ENCODE measurements at places on chromosomes 11 and 22.

DNA sequence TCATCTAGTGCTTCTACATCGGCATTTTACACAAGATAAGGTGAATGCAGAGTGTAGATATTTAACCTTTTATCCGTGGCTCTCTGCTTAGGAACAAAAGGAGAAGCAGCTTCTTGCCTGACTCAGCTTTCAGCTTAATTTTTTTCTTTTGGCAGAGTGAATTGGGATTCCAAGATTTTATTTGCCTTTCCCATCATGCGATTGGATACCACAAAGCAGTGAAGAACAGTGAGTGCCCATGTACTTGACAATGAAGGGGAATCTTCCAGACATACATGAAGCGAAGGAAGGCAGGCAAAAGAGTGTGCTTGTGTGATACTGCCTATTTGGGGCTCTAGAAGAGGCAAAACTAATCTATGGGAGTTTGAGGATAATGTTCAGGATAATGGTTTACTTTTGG lies 17.0 kb upstream of the CHKA start:
- DNase-seq, result no peak

- no peak for DNase-seq
Observed at GRCh38 chr22:21032868-21033688, 717 bp upstream of the SLC7A4 start.

DNA sequence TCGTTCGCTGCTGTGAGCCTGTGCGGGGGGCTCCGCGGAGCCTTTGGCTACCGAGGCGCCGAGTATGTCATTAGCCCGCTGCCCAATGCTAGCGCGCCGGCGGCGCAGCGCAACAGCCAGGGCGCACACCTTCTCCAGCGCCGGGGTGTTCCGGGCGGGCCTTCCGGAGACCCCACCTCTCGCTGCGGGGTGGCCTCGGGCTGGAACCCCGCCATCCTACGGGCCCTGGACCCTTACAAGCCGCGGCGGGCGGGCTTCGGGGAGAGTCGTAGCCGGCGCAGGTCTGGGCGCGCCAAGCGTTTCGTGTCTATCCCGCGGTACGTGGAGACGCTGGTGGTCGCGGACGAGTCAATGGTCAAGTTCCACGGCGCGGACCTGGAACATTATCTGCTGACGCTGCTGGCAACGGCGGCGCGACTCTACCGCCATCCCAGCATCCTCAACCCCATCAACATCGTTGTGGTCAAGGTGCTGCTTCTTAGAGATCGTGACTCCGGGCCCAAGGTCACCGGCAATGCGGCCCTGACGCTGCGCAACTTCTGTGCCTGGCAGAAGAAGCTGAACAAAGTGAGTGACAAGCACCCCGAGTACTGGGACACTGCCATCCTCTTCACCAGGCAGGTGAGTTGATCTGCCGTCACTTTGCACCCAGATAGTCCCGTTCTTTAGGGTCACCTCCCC lies 1.0 kb downstream of the ADAMTS15 start:
- no peak for DNase-seq

DNA sequence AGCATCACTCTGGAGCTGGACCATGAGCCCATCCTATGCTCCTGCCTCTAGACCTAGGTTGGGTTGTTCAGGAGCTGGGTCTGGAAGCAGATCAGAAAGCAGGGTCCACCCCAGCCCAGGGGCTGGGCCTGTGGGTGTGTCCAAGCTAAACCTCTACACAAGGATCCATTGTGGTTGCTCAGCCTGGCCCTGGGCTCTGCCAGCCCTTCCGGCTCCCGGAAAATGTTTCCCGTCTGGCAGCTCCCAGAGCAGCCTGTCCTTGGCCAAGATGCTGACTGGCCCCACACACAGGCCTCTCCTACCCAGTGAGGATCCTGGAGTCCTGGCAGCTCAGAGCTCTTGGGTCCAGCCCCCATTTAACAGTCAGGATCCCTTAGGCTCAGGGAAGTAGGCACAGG lies 35.3 kb upstream of the FCHSD2 start:
- DNase-seq, result no peak

- DNase-seq, result no peak
Observed at GRCh38 chr22:17601031-17601430, 27.5 kb downstream of the ATP6V1E1 start.

DNA sequence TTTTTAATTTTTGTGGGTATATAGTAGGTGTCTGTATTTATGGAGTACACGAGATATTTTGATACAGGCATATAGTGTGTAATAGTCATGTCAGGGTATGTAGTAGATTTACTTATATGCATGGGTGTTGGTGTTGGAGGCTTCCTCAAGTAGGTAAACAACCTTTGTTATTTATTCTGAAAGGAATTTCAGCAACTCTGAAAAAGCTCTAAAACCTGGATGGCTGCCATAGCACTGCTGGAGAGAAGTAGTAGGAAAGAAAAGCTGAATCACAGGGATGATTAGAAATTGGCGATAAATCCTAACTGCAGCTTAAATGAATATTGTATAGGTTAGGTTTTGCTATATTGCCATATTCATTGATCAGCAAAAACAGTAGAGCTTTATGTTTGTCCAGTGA lies 44.4 kb upstream of the ST14 start:
- DNase-seq, result no peak

DNA sequence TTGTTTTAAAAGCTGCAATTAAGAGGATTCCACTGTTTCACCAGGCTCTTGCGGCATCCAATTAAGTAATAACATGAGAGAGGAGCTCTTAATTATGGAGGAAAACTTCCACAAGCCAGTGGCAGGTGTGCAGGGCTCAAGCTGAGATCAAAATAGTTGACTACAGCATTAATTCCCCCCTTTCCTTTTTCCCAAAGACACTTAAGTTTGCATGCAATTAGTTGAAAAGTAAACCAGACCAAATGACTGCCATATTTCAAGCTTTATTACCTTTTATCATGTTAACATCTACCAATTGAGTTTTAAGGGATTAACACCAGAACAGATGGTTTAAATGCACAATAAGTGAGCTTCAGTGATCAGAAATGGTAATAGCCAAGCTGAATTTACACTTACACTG lies 32.1 kb downstream of the FAM168A start:
- DNase-seq, result no peak

DNA sequence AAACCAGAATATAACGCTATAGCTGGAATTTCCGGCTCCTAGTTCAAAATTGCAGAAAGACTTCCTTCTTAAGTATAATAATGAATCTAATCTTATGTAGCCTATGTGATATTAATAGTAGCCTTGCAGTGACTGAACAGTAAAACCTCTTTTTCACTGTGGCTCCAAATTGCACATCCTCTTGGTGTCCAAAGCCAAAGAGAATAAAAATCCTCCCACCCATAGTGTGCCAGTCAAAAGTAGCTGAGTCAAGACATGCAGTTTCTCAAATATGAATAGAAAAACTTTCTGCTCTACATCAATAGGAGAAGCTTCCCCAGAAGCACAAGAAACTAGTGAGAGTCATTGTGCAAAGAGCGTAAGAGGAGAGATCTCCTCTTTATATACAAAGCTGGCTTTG lies 76.0 kb upstream of the PICALM start:
- DNase-seq, result no peak

DNA sequence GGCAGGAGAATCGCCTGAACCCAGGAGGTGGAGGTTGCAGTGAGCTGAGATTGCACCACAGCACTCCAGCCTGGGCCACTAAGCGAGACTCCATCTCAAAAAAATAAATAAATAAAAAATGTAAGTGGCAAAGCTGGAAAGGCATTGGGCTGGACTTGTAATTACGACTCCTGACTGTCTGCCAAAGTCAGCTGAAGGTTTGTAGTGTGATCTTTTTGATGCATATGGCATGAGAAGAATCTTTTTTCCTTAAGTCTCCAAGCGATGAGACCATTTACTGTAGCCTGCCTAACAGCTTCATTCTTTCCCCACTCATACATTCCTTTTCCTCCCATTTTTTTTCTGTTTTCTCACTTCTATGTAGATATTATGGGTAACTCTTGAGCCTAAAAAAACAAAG lies 24.8 kb downstream of the CTNND1 start:
- no peak for DNase-seq

DNA sequence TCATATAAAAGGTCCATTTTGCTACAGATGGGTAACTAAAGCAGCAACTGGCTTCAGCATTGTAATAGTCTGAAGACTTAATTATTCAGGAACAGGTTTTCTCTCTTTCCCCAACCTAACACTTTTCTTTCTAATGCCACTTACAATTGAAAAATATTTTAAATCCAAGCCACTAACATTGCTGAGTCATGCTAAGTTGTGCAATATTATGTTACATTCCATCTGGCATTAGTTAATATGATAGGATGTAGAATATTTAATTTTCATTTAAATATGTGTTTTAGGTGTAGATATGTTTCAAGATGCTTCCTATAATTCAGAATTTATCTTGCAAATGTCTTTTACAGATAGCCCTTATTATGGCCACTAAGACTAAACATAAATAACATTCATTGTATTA lies 98.6 kb downstream of the KIF18A start:
- no peak for DNase-seq

DNA sequence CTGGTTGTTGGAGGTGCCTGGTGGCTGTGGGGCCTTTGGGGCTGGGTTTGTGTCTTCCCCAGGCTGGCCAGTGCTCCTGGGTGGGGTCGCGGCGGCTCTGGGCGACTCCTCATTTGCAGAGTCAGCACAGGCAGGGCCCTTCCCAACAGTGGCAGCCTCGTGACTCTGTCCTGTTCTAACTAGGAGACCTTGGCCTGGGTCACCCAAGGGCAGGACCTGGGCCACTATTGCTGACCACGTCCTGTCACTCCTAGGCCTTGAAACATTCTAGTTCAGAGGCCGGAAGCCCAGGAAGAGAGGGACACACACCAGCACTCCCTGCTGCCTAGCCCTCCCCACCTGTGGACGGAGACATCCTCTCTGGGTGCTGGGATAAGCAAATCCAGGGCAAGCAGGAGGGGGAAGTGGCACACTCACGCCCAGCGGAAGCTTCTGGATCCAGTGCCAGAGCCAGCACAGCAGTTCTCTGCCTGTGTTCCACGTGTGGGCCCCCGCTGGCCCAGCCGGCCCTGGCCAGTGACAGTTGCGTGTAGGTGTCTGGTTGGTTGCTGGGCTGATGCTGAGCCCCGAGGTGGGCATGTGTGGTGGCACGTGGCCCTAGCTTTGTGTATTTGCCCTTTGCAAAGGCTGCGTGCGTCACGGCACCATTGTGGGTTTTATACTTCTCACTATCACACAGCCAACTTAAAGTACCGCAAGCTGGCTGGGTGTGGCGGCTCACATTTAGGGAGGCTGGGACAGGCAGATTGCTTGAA lies 4.3 kb upstream of the CHID1 start:
- DNase-seq, result no peak

DNA sequence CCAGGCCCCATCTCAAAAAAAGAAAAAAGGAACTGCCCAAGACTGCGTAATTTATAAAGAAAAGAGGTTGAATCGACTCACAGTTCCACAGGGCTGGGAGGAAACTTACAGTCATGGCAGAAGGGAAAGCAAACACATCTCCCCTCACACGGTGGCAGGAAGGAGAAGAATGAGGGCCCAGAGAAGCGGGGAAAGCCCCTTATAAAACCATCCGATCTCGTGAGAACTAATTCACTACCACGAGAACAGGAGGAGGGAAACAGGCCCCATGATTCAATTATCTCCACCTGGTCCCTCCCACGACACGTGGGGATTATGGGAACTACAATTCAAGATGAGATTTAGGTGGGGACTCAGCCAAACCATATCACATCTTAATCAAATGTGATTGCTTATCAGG lies 82.2 kb downstream of the BUD13 start:
- no peak for DNase-seq

- DNase-seq, result no peak
Observed at GRCh38 chr11:109972181-109972715, 120.9 kb upstream of the ZC3H12C start.

- DNase-seq, result no peak
Observed at GRCh38 chr11:952406-953385, 27.0 kb downstream of the AP2A2 start.

- no peak for DNase-seq
Observed at GRCh38 chr11:65859812-65860277, 388 bp upstream of the MUS81 start.

DNA sequence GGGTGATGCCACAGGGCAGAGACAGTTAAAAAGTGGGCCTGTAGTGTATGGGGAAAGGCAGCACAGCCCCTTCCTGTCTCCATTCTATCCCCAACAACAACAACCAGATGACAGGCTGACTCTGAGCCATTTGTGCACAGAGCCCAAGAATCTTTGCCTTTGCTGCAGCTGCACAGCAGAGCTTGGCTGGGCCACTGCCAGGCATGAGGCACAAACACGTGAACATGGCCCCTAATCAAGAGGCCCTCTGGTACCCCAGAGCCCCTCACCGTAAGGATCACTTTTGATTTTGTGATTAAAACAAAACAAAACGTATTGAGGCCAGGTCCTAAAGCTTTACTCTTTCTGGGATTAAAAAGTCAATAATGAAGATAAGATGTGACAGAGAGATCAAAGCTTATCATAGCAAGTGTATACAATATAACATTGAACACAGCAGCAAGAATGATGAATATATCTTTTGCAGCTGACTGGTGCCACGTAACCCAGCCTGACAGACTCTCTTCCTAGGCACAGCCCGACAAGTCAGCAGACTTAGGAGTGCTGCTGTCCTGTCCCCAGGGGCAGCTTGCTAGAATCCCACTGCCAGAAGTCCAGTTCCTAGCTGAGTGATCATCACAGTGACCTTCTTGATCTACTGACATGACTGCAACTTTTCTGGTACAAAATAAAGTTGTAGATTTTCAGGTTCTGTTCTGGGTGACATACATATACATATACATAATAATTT lies 117.8 kb downstream of the SERGEF start:
- DNase-seq, result no peak

GRCh38 chr11:35260342-35260985 lies 121.5 kb downstream of the CD44 start:
- DNase-seq, result no peak

GRCh38 chr11:69692422-69692821 lies 11.4 kb downstream of the FGF19 start:
- DNase-seq, result no peak

DNA sequence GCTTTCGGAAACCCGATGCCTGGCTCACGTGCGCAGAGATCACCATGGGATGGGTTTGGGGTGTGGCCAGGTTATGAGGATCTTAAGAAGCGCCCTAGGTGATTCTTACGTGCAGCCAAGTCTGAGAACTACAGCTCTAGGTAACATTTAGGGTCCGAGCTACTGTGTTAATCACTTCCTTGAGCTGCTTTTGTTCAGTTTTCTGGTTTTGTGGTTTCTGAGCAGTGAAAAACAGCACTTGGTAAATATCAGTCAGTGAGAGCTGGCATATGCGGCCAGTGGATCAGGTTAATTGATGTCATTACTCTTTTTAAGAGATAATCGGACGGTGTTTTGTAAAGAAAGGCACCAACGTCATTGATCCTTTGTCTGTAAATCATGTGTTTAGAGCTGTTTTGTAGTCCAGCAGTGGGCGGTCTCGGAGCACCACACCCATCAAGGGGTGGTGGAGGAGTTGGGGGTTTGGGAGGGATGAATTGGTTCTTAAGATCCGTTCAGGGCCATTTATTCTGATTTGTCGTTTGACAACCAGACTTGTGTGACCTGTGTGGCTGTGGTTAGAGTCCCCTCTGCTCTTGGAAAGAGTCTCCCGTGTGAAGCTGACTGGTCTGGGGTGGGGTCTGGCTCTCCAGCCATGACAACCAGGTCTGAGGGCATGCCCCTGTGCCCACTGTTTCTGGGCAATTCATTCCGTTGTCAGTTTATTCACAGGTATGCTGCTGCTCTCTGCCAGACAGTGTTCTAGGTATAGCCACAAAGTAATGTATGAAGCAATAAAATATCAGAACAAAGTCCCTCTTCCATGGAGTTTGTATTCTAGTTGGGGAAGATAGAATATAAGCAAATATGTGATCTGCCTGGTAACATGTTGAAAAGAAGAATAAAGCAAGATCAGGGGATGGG lies 61.9 kb upstream of the SORL1-AS1 start:
- DNase-seq, result no peak
